K562 (cell line): ENCODE measurements at places on chromosomes 1 and 21. TPM values are rescaled to one million over a fixed set of nuclear protein-coding genes. Genes with fewer than 3 reads are reported as not detected.

The DNM3 gene
- total RNA-seq: 0.16 and 0.29 TPM in 2 replicates

GRCh38 chr1:236536540-236536939, 12.8 kb downstream of the LGALS8 start:
- no peak for DNase-seq

GRCh38 chr1:193060115-193060403, 647 bp downstream of the RO60 start:
- no peak for DNase-seq

DNA sequence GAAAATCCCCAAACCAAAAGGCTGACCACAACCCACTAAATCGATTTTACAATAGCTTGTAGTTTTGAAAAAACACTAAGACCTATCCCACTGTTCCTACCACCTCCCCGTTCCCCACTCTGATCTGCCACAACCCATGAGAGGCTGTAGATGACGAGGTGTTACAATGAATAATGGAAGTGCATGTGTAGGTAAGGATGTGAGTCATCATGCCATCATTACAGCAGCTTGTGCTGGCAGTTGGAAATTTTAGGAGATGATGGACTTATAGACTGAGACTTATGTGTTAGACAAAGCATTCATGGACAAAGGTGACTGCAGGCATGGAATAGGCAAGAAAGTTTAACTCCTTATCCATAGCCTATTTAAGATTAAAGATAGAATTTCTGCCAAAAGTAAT, 184.7 kb upstream of the CACYBP start:
- no peak for DNase-seq

DNA sequence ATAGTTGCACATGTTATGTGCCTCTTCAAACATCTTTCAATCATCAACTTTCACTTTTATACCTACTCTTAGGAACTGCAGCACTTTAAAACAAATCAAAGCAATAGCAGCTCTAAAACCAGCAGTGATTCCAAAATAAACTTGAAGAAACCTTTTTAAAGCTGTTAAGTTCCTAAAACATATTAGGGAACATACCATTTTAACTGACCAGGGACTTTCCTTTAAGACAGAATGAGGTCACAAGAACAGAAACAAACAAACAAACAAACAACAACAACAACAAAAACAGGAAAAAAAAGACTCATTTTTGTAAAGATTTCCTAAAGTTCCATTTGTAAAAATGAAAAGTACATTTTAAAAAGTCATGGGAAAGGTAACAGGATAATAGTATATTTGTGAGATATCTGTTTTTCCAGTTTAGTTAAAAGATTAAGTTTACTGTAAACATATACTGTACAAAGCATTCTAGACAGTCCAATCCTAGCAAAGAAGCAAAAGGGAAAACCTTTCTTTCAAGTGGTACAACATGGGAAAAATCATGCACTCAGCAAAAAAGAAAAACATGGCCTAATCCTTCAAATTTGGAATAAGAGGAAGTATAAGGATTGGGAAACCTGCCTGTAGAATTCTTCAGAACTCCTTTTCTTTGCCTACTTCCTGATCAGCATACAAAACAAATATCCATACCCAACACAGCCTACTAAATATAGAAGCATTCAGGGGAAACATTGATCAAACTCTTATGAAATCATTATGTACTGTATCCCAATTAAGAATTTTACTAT, 45.5 kb downstream of the EPS15 start:
- no peak for DNase-seq
